Smooth muscle cell of the brain vasculature (primary cell): ENCODE measurements at places on chromosomes 6 and 20.

- DNase-seq: no peak
Measured at GRCh38 chr20:55632592-55632991, 372.7 kb downstream of the CBLN4 start.

GRCh38 chr6:43454290-43454695 is 1.1 kb downstream of the DLK2 start:
- peak; percentile 47 for DNase-seq

DNA sequence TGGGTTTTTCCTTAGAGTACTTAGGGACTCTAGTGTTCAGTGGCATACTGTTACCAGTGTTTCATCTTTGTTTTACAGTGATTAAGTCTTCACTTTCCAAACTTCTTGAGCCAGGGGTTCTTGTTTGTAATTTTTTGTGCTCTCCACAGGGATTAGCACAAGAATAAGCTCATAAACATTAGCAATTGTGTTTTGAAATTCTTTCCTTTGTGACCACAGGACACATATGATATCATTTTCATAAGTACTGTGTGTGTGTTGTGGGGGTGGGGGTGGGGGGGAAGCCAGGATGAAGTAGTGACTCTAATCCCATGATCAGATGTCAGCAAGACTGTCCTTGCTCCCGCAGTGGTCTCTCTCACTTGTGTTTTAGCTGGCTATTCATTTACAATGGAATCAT is 101.5 kb upstream of the SCP2D1 start:
- no peak for DNase-seq

DNA sequence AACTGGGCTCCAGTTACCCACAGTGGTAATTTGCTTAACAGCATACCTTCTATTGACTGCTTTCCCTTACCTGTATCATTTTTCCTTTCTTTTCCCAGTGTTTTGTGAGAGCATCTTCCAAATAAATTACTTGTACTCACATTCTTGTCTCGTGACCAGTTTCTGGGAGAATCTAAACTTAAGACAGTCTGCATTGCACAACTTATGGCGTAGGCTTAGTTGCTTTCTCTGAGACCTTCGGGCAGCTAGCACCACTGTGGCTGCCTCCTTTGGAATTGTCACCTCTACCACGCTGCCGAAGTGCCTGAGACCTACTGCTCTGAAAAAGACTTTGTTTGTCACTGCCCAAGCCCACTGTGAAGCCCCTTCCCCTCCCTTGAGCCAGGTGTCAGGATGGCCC is 188.1 kb upstream of the BMP2 start:
- DNase-seq: no peak

DNA sequence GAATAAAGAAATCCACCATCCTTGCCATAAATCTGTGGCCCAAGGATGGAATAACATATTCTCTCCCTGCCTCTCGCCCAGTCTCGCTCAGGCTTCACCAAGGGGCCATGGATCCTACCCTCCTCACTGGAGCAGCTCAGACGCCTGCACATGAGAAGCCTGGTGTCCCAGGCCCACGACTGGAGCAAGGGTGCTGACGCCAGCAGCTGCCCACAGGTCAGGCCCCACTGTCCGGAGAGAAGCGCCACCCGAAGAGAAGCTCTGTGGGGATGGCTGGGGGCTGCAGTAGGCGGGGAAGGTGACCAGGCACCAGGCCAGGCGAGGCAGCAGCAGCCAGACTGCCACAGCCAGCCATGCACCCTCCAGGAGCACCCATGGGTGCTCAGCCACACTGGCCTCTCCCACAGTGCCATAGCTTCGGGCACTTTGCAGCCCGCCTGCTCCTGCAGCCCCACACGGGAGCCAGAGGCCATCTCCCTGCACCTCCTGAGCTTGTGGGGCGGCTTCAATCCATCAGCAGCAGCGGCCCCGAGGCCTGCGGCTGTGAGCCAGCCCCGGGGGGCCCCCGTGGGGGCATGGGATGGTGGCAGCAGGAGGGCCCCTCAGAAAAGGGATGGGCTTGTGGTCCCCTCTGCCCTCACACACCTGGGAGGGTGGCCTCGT is 286.2 kb upstream of the SGK1 start:
- DNase-seq: no peak

GRCh38 chr6:108051481-108051880 is 23.1 kb downstream of the OSTM1 start:
- no peak for DNase-seq

DNA sequence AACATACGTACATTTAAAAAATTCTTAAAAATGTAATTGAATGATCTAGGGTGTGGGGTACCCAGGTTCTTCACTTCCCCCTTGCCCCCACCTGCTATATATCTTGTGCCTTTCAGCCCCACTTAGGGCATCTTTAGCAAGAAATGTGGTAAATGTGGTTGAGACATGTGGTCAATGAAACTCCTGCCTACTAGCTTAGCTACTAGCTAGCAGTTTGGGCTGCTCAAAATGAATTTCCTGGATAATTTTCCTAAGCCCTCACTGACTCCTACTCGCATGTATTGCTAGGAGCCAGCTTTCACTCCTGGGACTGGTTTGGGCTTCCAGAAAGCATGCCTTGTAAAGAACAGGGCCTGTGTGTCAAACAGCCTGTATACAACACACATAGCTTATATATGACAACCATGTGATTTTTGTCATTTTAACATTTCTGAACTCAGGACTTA is 257.3 kb downstream of the ATXN1 start:
- no peak for DNase-seq

- DNase-seq: no peak
Measured at GRCh38 chr6:35184580-35185301, 29.0 kb upstream of the SCUBE3 start.

GRCh38 chr20:24682496-24682985 is 213.1 kb downstream of the SYNDIG1 start:
- no peak for DNase-seq

- no peak for DNase-seq
Measured at GRCh38 chr20:60632391-60633262, 619.4 kb upstream of the CDH4 start.

DNA sequence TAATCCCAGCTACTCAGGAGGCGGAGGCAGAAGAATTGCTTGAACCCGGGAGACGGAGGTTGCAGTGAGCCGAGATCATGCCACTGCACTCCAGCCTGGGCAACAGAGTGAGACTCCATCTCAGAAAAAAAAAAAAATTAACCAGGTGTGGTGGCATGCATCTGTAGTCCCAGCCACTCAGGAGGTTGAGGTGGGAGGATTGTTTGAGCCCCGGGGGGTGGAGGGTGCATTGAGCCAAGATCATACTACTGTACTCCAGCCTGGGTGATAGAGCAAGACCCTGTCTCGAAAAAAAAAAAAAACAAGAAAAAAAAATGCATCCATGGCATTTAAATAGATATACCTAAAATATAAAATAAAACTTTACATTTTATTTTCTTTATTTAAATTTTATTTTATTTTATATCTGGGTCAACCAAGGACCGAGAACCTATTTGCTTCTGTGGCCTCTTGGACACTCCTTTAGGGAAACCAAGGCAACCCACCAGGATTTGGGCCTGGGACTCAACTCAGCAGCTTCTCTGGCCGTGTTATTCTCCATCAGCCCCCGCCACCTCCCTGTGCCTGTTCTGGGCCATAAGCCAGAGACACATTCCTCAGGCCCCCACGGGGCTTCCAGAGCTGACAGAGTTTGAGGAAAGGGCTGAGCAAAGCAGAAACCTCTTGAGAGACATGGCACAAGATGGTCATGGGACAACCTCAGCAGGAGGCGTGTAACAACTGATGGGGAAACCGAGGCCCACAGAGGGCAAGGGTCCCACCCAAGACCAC is 6.2 kb downstream of the SNTA1 start:
- DNase-seq: peak; percentile 65

DNA sequence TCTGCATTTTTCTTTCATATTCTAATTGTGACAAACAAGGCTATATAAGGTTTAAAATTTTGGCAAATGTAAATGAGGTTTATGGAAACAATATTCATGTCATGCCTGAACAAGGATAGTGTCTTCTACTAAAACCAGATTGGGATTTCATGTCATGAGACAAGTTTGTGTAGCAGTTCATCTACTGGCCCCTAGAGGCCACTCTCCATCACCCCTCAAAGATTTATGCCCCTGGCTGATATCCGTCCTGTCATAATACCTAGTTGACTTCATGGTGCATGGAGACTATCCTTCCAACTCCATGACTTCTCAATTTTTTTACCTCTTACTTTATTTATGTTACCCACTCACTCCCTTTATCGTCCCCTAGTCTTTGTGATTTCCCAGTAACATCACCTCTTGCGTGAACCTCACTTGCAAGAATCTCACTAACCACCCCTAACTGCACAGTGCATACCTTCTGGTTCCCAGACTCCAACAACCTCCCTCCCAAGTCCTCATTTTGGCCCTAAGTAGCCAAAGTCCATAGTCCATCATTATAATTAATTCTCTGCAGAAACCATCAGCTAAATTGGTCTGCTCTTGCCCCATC is 179.8 kb downstream of the TASP1 start:
- peak; percentile 6 for DNase-seq

DNA sequence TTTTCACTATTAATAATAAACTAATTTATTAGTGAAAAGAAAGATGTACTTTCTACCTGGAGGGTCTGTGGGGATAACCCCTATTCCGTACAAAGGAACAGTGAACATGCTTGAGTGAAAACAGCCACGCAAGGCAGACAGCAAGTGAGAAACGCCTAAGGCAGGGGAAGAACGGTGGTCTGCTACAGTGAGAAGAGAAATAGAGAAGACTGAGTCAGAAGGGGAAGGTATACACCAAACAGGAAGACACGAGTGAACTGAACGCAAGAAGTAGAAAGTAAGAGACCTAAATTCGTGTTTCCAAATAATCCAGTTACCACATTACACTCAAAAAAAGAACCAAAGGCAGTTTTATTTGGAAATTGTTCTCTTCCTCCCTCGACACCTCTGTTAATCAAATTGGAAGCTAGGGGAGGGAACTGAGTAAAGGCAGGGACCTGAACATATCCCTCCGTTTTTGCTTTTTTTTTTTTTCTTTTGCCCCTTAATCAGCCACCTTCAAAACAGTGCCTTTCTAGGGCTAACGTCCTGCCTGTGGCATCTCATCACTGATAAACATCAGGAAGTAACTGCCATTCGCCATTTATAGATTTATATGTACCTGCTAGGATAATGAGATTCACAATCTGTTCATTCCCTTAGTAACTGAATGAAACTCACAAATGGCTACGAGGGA is 48.9 kb downstream of the ATXN1 start:
- DNase-seq: no peak

GRCh38 chr6:38738261-38738660 is 23.1 kb downstream of the DNAH8 start:
- no peak for DNase-seq

GRCh38 chr6:16136621-16137450 is 8.0 kb downstream of the MYLIP start:
- DNase-seq: peak; percentile 51

DNA sequence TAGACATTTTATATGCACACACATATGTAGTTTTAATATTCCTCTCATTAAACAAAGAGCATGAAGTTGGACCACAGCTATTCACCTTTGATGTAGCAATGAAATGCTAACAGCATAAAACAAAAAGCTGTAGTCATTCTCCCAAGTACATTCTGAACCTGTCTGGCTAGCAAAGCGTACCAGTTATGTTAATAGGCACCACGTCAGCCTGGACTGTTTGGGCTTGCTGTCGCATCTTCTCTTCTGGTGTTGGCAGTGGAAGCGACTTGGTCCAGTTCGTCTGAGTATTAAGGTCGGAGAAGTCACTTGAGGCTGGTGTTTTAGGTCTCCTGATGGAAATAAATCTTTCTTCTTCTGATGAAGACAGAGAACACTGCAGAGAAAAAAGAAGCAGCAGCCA is 42.8 kb downstream of the HEBP2 start:
- DNase-seq: no peak

GRCh38 chr6:42049948-42050296 is 402 bp upstream of the TAF8 start:
- no peak for DNase-seq

DNA sequence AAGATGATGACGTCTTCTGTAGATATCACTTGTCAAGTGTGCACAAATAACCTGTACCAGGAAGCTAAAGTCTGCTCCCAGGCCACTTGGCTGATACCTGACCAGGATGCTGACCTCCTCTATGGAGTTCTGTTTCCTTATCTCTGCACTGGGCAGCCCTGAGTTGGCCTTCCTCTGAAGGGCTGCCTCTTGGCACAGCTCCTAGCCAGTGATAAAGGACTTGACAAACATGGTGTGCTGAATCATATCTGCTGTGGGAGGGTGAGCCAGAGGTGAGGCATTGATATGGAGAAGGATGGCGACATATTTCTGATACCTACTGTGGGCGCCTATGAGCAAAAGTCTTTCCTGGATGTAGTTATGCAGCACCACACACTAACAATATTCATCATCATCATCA is 32.8 kb upstream of the FOXA2 start:
- DNase-seq: no peak

DNA sequence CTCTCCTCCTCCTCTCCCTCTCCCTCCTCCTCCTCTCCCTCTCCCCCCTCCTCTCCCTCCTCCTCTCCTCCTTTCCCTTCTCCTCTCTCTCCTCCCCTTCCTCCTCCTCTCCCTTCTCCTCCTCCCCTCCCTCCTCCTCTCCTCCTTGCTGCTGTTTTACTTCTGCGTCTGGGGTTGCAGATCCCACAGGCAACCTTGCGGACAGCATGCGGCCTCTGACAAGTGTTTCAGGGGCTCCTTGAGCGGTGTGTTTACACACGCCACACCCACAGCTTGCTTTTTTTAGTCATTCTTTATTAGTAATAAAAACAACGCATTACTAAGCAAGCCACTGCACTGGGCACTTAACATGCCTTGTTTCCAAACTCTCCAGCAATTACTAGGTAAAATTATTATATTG is 81.9 kb downstream of the TFAP2C start:
- DNase-seq: no peak

DNA sequence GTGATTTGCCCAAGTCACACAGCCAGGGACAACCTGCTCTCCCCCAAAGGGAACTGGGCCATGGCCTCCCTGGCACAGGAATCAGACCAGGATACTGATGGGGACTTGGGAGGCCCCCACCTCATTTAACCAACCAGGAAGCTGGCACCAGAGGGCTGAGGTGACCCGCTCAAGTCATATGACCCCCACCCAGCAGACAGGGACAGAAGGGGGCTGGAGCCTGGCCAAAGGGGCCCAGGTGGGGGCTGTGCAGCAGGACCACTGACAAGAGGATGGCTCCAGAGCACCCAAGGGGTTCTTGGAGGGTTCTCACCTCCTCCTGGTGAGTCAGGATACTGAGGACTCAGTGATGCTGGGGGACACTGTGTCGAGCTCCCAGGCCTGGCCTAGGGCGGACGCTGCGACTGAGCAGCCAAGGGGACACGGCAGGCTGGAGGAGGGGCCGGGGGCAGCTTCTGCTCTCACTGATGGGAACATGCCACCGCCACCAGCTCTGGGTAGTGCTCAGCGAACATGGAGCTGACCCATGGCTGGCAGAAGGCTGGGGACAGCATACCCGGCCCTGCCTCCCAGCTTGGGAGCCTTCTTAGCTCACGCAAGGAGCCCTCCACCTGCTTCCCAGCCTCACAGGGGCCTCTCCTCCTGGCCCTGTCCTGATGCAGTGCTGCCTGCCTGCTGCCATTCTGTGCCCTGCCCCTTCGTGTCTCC is 1.2 kb downstream of the CST7 start:
- no peak for DNase-seq
